ENCODE measurements at places on chromosomes 3 and 15.

GRCh38 chr3:40332684-40333083 lies 23.2 kb downstream of the EIF1B start:
- no peak for DNase-seq

GRCh38 chr3:57910990-57911389 lies 97.2 kb upstream of the FLNB start:
- DNase-seq: no peak

GRCh38 chr15:60390231-60390630 lies 7.6 kb downstream of the ANXA2 start:
- DNase-seq: no peak

DNA sequence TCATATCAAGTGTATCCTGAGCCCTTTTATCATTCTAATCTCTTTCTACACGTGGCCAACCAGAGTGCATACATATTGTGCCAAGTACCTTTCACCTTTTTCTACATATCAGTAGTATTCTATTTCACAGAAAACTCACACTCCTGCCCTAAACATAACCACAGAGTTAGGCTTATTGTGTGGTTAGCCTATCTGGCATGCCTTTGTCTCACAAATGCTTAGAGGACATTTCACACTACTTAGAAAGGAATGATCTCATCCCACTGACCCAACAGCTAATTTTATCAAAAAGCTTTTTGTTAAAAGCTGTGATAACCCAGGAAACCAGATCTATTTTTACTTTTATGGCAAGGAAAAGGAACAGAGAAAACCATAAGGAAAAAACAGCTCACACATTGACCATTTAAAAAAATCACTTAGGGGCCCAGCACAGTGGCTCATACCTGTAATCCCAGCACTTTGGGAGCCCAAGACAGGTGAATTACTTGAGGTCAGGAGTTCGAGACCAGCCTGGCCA lies 17.8 kb upstream of the MAP4 start:
- DNase-seq: no peak

- no peak for DNase-seq
Measured at GRCh38 chr3:188845514-188845913, 326.3 kb upstream of the TPRG1 start.

DNA sequence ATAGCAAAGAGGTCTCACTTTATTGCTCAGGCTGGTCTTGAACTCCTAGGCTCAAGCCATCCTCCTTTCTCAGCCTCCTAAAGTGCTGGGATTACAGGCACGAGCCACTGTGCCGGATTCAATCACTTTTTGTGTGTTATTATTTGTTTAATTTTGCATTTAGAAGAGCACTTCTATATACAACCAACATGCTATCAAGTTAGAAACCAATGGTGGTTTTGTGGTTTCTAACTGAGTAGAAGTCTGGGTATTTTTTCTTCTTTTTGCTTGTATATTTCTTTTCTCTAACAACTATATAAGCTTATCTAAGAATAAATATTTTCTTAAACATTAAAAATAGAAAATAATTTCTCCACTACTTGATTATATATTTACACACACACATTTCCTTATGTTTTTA lies 86.7 kb downstream of the PEAK1 start:
- no peak for DNase-seq

GRCh38 chr3:194294199-194294894 lies 56.8 kb downstream of the CPN2 start:
- DNase-seq: no peak

DNA sequence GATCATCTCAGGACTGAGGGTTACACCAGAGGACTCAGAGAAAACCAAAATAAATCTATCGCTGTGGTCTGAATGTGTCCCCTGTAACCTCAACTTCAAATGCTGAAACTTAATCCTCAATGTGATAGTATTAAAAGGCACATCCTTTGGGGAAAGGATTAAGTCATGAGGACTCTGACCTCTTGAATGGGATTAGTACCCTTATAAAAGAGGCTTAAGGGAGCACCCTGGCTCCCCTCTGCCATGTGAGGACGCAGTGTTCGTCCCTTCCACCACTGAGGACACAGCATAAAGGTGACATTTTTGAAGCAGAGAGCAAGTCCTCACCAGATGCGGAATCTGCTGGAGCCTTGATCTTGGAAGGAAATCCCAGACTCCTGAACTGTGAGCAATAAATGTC lies 39.5 kb downstream of the SRPRB start:
- DNase-seq: no peak
